NCI-H1105 treated with DMSO at 0.1 percent for 48 hours (cell line): ENCODE measurements at places on chromosomes 13 and 19.

GRCh38 chr13:81446441-81446840, 1105.5 kb upstream of the SPRY2 start:
- no peak for DNase-seq

DNA sequence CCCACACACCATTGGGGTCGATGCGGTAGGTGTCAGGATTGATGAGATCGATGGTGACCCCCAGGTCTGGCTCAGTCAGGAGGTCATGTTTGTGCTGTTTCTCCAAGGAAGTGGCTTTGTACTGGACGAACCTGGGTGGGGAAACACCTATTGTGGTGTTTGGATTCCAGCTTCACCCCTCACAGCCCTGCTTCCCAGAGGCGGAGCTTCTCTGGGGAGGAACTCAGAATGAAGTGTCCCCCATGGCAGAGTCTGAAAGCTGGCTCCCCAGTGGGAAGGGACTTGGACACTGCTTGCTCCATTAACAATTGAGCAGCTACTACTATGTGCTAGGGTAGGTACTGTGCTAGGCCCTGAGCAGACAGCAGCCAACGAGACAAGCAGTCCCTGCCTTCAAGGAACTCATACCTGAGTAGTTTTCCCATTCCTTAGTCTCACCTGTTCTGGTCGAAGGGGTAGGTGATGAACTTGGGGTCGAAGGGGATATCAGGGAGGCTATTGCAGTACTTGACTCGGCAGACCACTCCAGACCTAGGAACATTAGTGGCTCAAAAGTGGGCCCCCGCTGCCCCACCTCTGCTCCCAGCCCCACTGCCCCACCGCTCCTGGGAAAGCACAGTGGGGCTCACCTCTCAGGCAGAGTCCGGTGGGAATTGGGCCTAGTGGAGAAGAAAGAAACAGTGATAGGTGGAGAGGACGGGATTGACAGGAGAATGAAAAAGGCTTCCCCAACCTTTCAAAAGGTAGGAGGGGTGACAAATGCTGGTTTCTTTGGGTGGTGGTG, 1.1 kb downstream of the PAF1 start:
- no peak for DNase-seq

- no peak for DNase-seq
Measured at GRCh38 chr13:51769455-51770127, 34.4 kb downstream of the DHRS12 start.

- no peak for DNase-seq
Measured at GRCh38 chr19:51114087-51114729, 6.0 kb upstream of the CTU1 start.

- DNase-seq: no peak
Measured at GRCh38 chr19:976476-976875, 7.7 kb upstream of the WDR18 start.

GRCh38 chr13:27808851-27809550, 16.7 kb downstream of the GSX1 start:
- no peak for DNase-seq

GRCh38 chr13:95087746-95088305, 213.4 kb downstream of the ABCC4 start:
- no peak for DNase-seq

GRCh38 chr19:14091813-14092462, 1.4 kb upstream of the SAMD1 start:
- DNase-seq: peak; percentile 23

DNA sequence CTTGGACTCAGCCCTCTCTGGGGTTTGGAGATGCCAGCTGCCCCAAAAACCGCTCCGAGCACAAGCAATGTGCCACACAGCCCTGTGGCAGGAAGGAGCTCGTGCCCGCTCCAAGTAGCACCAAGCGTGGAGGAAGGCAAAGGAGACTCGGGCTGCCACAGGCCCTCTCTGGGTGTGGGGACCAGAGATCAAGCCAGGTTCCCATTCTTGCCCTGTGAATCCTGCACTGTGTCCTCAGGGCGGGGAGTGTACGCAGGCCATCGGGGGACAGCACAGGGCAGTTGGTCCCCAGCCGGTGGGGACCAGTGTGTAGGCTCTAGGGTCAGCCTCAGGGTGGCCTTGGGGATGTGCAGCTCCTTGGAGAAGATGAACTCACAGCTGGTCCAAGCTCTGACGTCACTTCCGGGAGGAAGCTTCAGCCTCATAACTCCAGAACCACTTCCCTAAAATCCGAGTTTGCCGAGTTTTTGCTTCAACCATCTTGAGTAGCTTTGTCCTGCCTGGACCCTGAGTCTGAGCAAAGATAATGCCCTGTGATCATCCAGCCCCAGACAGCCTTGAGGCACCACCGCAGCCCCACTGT, 9.3 kb upstream of the CPAMD8 start:
- DNase-seq: no peak

DNA sequence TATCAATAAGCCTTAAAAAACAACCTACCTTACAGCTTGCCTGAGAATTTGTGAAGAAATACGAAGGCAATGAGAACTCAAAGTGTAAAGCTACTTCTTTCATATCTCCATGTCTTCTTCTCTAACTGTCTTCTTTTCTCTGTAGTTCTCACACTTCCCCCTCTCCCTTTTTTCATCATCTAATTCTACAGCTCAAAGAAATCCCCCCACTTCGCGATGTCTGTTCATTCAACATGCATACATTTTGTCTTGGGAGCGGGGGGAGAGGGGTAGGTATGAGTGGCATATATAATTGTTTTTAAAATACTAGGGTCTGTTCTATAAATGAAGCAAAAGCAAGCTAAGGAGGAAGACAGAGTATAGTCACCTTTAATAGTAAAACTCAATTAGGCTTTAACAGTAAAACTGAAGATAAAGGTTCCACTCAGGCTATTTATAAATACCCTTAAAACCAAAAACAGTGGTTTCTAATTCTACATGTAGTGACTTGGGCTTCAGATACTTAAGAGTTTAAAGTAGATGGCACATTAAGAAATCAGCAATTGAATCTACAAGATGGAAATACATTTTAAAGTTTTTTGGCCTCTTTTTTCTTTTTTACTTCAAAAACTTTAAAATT, 106.9 kb downstream of the KLF12 start:
- no peak for DNase-seq

DNA sequence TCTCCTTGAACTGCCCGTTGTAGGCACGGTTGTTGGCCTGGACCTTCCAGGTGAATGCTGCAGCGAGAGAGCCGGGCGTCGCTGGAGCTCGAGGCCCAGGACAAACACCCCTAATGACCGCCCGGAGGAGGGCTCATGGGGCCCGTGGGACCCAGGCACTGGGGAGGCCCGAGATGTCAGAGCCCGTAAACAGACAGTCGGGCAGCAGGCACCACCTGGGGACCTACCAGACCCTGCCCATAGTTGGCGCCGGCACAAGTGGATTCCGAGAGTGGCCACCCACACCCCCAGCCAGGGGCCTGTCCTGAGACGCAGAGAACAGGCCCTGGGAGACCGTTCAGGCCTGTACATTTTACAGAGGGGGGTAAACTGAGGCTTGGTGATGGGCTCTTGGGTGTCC, 2.4 kb downstream of the ATP8B3 start:
- DNase-seq: no peak

DNA sequence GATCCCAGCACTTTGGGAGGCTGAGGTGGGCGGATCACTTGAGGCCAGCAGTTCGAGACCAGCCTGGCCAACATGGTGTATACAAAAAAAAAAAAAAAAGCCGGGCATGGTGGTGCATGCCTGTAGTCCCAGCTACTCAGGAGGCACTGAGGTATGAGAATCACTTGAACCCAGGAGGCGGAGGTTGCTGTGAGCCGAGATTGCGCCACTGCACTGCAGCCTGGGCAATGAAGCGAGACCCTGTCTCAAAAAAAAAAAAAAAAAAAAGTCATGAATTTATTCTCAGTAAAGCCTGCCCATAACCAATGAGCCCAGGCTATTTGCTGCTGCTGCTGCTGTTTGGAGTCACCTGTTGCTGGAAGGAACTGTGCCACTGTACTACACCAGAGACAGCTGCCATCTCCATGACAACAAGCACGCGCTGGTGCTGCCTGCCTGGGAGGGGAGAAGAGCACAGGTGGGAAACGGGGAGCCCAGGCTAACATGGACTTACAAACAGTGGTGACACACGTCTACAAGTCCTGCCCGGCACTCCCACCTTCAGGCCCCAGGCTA, 11.3 kb downstream of the ZFR2 start:
- peak; percentile 63 for DNase-seq

GRCh38 chr19:19259741-19260140, 13.4 kb downstream of the TM6SF2 start:
- DNase-seq: no peak

- peak; percentile 14 for DNase-seq
Measured at GRCh38 chr13:83796364-83796763, 85.9 kb downstream of the SLITRK1 start.

DNA sequence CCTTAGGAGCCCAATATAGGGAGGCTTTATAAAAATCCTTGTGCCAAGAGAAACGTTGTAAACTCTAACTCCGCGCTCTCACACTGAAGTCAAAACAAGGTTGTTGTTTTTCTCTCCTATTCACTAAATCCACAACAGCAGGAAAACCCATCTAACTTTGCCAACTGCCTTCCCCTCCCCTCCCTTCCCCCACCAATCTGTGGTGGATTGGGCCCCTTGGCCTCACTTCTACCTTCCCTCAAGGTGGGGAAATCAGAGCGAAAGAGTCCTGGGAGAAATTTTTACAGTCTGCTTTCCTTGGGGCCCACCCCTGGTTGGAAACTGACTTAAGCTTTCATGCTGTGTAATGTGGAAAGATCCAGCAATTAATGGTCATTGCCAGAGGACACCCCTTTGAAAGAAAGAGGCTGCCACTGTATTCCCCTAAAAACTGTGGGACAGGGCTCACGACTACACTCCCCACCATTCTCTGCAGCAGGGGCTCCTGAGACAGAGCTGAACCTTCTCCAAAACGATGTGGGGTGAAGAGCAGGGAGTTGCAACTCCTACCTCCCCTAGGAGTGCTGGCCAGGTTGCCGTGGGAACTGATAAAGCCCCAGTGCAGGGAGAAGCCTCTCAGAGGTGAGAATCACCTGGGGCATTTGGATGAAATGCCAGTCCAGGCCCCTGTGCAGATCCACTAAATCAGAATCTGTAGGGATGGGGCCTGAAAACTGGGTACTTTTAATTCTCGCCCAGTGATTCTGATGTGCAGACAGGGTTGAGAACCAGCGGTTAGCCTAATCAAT, 1.1 kb downstream of the DHRS12 start:
- no peak for DNase-seq

GRCh38 chr19:29579308-29579910, 26.7 kb upstream of the POP4 start:
- no peak for DNase-seq

DNA sequence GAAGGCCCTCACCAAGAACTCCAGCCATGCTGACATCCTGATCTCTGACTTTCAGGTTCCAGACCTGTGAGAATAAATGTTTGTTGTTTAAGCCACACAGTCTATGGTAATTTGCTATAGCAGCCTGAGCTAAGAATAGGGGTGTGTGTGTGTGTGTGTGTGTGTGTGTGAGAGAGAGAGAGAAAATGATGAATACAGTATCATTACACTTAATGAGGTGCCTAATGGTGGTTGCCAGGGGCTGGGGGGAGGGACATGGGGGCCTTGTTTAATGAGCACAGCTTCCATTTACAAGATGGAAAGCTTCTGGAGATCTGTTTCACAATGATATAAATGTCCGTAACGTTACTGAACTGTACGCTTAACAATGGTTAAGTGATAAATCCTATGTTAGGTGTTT, 53.8 kb upstream of the LATS2 start:
- DNase-seq: no peak

DNA sequence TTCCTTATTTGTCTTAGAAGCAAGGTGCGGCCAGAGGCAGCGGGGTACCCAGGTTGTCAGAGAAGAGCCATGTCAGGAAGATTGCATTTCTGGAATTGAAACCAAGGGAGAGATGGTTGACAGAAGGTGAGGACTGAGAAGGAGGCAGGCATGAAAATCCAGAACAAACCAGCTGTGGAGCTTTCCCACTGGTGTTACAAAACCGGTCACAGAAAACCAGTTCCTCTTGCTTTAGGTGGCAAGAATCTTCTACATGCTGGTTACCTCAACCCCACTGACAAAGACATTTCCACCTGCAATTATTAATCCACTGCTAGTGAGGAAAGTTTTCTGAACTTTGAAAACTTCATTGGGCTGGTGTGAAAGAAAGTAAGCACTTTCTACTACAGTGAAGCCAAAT, 64.0 kb upstream of the MED4 start:
- no peak for DNase-seq

DNA sequence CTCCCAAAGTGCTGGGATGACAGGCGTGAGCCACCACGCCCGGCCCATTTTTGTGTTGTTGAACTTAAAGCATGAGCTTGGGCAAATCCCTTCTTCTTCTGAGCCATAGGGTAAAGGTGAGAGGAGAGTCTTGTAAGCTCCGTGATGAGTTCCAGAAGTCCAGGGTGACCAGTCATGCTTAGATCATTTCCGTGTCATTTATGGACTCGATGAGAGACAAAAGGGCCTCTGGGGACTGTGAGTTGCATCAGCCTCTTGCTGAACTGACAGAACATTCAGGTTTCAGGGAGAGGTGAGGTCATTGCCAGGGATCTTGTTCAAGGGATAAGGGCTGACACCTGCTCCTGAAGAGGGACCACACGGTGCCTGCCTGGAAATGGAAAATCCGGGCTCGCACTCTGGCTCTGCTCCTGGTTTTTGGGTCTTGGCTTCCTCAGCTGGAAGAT, 53.6 kb downstream of the GADD45B start:
- DNase-seq: no peak

DNA sequence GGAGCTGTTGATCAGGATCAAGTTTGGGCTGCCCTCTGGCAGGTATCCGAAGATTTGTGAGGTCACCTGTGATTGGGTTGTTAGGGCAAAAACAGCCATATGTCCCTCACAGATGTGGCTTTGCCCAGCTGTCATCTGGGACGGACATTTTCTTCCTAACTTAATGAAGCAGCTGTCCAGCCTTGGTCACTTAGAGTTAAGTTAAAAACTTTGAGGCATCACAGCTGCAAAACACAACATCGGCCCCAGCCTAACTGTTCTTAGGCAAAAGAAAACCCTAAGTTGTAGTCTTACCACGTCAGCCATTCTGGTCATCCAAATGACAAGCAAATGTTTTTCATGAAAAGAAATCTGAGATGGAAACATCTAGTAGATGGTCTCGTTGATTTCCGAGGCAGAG, 318.4 kb downstream of the DCLK1 start:
- no peak for DNase-seq

DNA sequence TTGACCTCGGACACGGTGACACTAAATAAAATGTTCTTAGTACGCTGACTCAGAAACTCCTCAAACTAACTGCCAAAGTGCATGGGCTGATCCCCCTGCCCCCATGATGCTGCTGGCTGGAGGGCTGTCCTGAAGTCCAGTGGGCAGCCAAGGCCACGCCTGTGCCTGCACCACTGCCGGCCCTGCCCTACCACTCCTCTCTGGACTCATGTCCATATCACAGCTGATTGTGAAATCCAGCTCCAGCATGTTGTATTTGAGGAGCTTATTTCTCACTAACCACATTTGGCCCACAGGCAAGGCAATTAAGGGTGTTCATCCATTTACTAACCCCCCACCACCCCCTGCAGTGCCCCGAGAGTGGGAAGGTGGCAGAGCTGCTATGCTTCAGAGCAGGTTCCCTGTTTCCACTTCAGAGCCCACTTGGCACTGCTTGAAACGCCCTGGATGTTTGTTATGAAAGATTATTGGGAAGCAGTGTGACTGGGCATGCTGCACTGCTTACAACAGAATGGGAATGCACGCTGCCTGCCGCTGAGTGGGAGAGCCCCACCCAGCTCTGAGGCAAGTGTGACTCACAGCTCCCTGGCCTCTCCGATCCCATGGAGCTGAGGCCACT, 114.0 kb downstream of the UQCRFS1 start:
- no peak for DNase-seq
